ENCODE measurements at places on chromosomes 6 and 20.
A peak's percentile ranks its signal among the peaks of the same experiment; 100 is the strongest.

DNA sequence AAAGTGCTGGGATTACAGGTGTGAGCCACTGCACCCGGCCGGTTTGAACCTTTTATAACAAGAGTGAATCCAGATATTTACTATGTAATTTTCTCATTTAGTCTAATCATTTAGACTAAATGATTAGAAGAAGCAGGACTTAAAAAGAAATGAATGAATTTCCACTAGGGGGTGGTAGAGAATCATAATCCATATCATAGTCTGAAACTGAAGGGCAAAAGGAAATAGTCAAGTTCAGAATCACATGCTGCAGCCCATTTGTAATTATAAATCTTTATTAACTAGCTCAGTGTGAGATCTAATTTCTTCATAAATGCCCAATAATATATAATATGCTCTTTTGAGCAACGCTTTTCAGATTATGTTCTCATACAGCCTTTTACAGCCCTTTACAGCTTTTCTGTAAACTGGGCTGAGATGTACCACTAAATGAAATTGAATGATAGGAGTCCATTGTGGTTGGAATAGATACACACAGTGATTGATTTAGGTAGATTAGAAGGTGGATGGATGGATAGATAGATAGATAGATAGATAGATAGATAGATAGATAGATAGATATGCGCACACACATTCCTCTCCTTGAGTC lies 31.8 kb downstream of the PSMB9 start:
- DNase-seq = peak; percentile 87

DNA sequence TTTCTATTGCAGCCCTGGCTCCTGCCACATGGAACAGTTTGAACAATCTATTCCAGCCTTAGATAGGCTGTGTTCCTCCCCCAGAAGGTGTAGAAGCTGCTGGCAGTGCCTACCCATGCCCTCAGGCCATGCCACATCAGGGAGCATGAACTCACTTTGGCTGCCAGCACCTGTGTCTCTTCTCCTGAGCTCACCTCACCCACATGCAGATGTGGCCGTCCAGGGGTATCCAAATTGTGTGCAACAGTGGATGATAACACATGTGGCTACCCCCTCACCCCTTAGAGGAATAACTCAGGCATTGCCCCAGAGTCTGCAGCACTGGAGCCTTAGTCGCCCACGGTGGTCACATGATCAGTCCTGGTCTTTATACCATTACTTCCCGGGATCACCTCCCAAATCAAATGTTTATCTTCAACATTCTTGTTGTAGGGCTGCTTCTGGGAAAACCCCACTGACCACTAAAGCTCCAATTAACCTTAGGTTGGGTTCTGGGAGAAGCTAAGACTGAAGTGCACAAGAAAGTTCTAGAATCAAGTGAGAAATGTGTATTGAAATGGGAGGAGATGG lies 110.4 kb downstream of the BANF2 start:
- no peak for DNase-seq

DNA sequence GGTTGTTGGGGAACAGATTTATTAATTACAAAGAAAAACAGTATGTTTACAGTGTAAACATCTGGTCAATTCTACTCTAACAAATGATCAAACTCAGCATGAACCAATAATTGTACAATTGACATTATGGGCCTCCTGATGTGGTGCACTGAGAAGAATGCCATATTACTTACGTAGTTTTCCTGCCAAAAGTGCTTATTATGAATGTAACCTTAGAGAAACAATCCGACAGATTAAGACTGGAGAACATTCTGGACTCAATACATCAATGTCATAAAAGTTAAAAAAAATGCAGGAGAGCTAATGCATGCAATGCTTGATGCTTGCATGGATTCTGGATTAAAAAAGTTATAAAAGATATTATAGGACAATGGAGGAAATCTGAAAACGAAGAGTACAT lies 69.0 kb downstream of the LYRM4 start:
- DNase-seq = no peak

DNA sequence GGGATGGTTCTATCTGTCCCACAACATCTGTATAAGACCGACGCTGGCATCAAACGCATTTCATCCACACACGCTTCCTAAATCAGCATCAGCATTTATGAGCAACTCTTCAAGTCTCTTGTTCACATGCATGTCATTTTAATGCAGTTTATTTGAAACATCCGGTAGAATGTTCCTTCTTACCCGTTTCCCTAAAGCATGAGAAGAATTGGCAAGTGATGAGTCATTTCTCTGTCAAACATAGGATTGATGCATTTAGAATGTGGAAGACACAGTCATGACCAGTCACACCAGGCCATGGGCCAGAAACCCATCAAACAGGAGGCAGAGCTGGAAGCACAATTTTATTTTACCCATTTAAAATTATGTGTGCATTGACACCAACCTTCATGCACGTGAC lies 122.8 kb downstream of the UST start:
- DNase-seq = no peak

DNA sequence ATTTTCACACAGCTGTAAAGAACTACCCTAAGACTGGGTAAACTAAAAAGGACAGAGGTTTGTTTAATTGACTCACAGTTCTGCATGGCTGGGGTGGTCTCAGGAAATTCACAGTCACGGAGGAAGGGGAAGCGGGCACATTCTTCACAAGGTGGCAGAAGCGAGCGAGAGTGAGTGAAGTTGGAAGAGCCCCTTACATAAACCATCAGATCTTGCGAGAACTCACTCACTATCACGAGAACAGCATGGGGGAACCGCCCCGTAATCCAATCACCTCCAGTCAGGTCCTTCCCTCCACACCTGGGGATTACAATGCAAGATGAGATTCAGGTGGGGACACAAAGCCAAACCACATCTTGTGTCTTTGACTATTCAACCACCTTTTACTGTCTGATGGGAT lies 700.5 kb downstream of the TENT5A start:
- DNase-seq = no peak

GRCh38 chr6:34334796-34335416 lies 57.6 kb downstream of the NUDT3 start:
- no peak for DNase-seq

DNA sequence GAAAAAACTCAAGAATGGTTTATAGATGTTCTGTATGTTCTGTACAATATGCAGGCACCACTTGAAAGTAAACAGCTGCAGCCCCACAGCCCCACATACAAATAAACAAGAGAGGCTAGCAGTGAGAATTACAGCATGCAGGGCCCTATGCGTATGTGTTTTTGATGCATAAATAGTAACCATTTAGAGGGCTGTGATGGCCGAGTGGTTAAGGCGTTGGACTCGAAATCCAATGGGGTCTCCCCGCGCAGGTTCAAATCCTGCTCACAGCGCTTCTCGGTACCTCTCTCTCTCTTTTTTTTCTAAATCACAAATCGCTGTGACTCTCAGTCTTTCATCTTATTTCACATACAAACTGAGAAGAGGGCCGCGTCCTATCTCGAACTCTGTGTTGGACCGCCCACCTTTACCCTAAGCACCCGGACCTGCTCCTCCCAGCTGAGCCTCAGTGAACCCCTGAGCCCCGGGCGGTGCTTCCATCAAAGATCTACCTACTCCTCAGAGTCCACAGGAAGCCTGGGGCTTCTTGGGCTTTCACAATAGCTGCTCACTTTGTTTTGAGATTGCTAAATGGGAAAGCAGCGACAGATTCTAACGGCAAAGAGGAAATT lies 37.7 kb upstream of the PRSS16 start:
- no peak for DNase-seq

Data from AML-193 (cell line).